ENCODE measurements at places on chromosomes 16 and 17.

DNA sequence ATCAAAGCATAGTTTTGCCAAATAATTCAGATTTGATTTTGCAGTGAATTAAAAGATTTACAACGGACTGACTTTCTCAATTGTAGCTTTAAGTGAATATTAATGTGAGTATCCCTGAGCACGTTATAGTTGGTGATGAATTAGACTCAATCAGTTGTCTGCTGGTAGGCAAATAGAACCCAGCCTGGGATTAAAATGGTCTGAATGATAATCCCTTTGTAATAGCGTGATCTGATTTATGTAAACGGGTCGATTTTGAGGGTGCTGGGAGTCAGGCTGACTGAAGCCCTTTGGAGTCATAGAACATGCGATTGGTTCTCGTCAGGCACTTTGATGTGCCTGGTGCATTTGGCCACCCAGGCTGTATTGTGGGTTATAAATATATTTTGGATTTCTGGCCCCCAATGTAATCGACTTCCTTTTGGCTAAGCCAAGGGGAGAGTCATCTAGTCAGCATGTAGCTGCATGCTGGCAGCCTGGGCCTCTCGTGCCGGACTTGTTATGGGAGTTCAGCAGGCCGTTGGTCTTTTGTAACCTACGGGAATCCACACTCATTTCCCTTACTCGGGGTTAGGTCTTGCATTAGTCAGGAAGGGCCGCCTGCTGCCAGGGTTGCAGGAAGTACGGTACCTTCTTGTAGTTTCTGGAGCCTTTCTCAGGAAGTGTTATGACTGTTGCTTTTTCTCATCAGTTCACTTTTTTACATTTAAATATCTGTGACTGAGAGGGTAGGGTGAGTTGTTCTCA lies 5.4 kb downstream of the PGS1 start:
- peak; percentile 96 for DNase-seq

DNA sequence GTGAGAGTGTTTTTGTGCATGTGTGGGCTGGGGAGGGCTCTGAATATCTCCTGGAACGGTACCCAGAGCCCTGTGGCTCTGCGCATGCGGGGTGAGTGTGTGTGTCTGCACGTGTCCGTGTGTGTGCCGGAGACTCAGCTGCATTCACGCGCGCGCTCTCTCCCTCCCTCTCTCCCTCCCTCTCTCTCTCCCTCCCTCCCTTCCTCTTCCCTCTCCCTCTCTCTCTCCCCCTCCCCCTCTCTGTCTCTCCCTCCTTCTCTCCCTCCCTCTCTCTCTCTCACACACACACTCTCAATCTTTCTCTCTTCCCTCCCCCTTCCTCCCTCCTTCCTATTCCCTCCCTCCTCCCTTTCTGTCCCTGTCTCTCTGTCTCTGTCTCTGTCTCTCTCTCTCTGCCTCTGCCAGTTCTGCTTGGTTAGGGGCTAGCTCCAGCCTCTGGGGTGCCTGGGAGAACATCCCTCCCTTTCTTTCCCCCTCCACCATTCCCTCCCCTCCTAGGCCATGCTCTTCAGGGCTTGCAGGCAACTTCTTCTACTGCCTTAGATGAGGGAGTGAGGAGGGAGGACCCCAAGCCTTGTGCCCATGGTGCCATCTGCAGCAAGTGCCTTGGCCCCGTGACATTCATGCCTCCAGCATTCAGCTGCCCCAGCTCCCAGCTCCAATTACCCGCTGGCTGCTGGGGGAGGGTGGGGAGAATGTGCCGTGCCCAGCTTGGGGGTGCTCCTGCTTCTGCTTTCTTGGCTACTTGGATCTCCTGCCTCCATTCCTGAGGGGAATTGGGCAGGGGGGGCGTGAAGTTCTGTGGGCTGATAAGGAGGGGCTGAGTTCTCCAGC lies 6.4 kb downstream of the THRA start:
- DNase-seq, result peak; percentile 85

DNA sequence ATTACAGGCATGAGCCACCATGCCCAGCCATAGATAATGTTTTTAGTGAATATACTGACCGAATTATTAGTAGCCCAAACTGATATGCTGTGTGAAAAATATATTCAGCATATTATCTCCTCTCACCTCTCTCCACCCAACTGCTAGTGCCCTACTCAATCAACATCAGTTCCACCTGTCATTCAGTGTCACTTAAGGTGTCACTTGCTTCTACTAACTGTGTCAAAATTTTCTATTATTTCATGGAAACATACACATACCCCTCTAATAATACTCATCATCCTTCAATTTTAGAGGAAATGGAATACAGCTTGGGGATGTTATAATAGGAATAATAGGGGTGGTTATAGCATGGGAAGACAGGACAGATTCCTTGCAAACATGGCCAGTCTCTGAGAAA lies 12.6 kb downstream of the EFCAB3 start:
- no peak for DNase-seq

- no peak for DNase-seq
Observed at GRCh38 chr17:7558544-7559319, at the start of gene TNFSF13. TSS of gene TNFSF13 (plus strand) at chr17:7558750. CDS start at chr17:7559040, 290 bp downstream.

DNA sequence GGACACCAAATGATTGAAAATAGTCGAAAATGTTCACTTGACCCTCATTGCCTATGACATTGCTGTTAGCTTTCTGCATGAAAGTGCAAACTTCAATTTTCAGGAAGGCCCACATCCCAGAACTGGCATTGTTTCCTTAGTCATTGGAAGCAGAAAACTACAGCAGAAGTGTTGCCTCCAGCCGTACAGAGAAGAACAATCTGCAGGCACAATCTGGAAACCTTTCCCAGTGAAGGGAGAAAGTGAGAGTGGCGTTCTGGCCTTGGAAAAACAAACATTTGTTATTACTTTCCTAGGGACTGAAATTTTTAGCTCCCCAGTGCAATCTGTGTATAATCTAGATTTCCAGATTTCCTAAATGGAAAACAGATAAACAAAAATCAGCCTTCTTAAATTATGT lies 529.5 kb upstream of the RBFOX1 start:
- no peak for DNase-seq

DNA sequence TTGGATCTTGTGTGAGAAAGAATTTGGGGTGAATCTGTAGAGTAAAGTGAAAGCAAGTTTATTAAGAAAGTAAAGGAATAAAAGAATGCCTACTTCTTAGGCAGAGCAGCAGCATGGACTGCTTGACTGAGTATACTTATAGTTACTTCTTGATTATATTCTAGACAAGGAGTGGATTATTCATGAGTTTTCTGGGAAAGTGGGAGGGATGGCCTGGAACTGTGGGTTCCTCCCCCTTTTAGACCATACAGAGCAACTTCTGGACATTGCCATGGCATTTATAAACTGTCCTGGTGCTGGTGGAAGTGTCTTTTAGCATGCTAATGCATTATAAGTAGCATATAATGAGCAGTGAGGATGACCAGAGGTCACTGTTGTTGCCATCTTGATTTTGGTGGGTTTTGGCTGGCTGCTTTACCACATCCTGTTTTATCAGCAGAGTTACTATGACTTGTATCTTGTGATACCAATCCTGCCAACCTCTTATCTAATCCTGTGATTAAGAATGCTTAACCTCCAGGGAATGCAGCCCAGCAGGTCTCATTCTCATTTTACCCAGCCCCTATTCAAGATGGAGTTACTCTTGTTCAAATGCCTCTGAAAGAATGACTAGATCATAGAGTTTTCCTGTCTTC lies 58.7 kb downstream of the HSD17B2 start:
- DNase-seq, result peak; percentile 2

- DNase-seq, result peak; percentile 14
Observed at GRCh38 chr16:69672998-69673713, 53.2 kb downstream of the NQO1 start.

- no peak for DNase-seq
Observed at GRCh38 chr17:40540448-40540847, 24.8 kb downstream of the CCR7 start.

- no peak for DNase-seq
Observed at GRCh38 chr17:73495641-73496040, 148.6 kb downstream of the SDK2 start.

- DNase-seq, result no peak
Observed at GRCh38 chr17:34347063-34347462, 9.2 kb upstream of the CCL13 start.

GRCh38 chr17:7308625-7309433 lies 1.4 kb downstream of the EIF5A start:
- peak; percentile 87 for DNase-seq

- DNase-seq, result no peak
Observed at GRCh38 chr16:24478401-24478800, 61.0 kb upstream of the RBBP6 start.

- DNase-seq, result no peak
Observed at GRCh38 chr17:17508646-17509591, 12.7 kb upstream of the RASD1 start.

DNA sequence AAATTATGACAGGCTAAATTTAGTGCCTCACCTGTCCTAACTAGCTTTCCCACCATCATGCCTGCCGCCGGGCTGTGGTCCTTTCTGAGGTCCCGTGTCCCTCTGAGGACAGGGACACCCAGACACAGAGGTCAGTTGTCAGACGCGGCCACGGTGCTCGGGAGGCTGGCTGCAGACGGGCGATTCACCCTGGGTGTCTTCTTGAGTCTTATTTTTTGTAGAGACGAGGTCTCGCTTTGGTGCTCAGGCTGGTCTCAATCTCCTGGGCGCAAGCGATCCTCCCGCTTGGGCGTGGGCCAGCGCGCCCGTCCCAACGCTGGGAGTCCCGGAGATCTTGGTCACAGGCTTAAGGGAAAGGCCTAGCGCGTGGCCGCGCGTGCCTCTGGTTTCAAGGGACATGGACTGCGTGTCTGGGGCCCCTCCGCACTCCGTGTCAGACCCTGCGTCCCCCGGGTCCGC lies 797 bp upstream of the RAB11FIP3 start:
- DNase-seq, result peak; percentile 43

Data from fibroblast of skin of back (primary cell).